SK-MEL-5 (cell line): ENCODE measurements at places on chromosomes 11 and 22. TPM values are rescaled to one million over a fixed set of nuclear protein-coding genes. Genes with fewer than 3 reads are reported as not detected.

Gene KMT5B
- total RNA-seq, result 14.7 and 16.5 TPM in 2 replicates

DNA sequence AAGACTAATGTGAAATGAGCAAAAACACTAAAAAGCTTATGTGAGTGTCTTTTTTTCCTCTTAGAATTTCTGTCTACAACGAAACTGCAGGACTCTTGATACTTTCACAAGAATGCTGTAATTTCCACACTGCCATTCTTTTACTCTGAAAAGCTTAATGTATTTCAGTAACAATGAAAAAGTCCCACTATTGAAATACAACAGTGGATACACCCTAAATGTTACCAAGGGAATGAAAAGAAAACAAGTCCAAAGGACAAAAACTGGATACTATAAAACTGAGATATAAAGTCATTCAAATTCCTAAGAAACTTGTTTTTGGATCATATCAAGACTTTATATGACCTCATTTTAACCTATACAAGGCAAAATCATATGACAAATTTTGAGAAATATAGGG lies 77.4 kb downstream of the SOX6 start:
- no peak for DNase-seq

GRCh38 chr11:63869683-63870082 lies 30.8 kb downstream of the MARK2 start:
- DNase-seq, result no peak

GRCh38 chr11:5910540-5910939 lies 17.5 kb downstream of the OR52E5 start:
- DNase-seq, result no peak

DNA sequence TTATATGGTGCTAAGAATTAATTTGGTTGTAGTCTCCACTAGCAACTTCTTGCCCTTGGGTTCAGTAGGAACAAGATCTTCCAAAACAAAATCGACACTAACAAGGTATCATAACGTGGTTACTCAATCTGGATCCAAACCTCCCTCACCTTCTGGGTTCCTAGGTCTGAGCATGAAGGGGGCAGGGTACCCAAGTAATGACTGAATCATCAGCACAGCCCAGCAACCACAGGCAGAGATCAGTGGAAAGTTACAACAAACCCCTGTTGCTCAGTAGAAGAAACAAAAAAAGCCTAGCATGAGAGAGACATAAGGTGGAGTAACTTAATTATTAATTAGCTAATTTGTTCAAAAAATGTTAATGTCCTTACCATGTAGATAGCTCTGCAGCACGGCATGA lies 221.4 kb downstream of the BLID start:
- DNase-seq, result no peak

Gene OSBPL5
- total RNA-seq, result 11.7 and 15.2 TPM in 2 replicates

Gene B3GAT1
- 3.7 and 4.8 TPM in 2 replicates for total RNA-seq

Gene MRGPRE
- not detected in 2 replicates for total RNA-seq

DNA sequence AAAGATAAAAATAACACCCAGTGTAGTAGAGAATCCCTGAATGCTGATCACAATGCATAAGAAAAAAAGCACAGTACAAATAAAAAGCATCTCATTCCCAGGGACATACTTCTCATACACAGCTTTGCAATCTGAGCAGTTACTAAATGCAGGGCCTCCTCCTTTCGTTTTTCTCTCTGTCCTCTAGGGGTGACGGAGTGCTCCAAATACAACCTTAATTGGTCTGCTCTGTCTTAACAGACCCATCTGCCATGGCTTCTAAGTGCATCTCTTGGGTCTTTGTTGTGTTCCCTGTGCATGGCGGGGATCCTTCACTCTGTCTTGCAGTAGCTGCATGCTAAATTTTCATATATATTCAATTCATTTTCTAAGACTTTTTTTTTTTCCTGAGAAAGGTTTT lies 1114.2 kb upstream of the RAG2 start:
- DNase-seq, result peak; percentile 37

Gene TTC28
- total RNA-seq, result 5.8 and 7.8 TPM in 2 replicates

- no peak for DNase-seq
Observed at GRCh38 chr11:128341280-128342248, 245.8 kb downstream of the ETS1 start.

DNA sequence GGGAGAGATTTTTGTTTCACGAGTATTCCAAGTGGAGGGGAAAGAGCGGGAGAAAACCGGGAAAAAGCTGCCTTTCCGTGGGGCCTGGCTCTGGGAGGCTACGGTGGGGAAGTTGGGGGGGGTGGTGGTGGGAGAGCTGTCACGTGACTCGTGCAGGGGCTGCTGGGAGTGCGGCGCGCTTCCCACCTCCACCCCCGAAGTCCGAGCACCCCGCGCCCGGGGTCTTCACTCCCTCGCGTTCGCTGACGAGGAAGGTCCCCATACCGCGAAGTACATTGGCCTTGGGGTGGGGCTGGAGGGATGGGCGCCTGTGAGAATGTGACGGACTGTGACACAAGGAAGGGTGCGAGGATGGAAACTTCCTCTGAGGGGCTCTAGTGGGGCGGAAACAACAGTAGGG lies at the start of gene TEX12:
Gene TEX12, plus strand, starts transcription at position 228 of the 400 bp plus-strand sequence. CDS start 1,897 bp downstream, outside the sequence.
- DNase-seq, result no peak

- DNase-seq, result no peak
Observed at GRCh38 chr11:113267493-113267892, 46.9 kb upstream of the TTC12 start.

Gene RASGRP2
- 0.19 TPM in 1 of 2 replicates, not detected in the other for total RNA-seq

Gene FLRT1
- not detected in 2 replicates for total RNA-seq

- DNase-seq, result peak; percentile 82
Observed at GRCh38 chr11:74453373-74453975, 13.9 kb downstream of the KCNE3 start.

- no peak for DNase-seq
Observed at GRCh38 chr11:92830377-92831155, 138.9 kb upstream of the MTNR1B start.

GRCh38 chr11:47946682-47947559 lies 33.4 kb upstream of the PTPRJ start:
- DNase-seq, result peak; percentile 41

Gene OR52A5
- not detected in 2 replicates for total RNA-seq

Gene TRIM49
- total RNA-seq, result not detected in 2 replicates

GRCh38 chr11:111589886-111590499 lies 12.3 kb upstream of the SIK2 start:
- no peak for DNase-seq

DNA sequence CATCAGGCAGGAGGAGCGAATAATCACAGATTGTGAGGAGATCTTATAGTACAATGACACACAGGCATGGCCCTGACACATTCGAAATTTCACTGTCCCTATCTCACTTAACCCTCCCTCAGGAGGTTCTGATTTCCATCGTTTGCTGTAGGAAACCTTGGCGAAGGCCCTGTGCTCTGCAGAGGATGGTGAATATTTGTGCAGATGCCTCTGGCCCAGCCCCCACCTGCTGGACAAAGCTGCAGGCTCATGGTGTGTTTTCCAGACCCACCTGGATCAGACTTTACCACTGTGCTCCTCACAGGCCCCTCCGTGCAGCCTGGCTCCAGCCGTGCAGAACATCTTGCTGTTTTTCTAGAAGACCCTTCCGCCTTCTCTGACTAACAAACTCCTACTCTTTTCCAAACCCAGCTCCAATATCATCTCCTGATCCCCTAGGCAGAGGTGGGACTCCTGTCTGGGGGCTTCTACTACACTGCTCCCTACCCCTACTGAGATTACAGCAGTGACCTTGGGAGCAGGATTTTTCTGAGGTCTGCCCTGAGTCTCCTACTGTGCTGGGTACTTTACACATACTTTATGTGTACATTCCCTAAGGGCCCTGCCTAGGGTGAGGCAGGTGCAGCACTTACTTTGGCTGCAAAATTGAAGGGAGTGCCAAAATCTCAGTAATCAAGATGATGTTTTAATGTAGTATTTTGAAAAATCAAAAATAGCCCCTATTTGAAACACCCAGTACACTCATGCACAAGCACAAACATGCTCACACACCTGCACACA lies 412.7 kb downstream of the SOX6 start:
- DNase-seq, result no peak

GRCh38 chr11:71182791-71183677 lies 69.3 kb downstream of the SHANK2 start:
- no peak for DNase-seq

GRCh38 chr11:121596195-121597155 lies 143.7 kb upstream of the SORL1-AS1 start:
- DNase-seq, result no peak

Gene BTG4
- not detected in 2 replicates for total RNA-seq

DNA sequence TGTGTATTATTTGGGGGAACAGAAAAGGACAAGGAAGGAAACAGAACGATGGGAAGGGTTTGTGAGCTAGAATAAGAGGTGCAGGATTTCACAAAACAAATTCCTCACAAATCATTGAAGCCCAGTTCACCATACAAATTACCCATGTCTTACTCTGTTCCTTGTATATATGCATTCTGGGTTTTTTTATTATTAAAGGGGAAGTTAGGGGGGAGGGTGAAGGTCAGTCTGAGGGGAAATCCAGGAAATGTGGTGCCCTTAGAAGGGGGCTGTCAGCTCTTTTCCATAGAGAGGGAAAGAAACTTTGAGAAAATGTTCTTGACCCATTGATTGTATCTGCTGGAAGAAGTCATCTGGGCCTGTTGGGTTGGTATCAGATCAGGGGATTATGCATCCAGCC lies 90.8 kb downstream of the RNF169 start:
- DNase-seq, result no peak

DNA sequence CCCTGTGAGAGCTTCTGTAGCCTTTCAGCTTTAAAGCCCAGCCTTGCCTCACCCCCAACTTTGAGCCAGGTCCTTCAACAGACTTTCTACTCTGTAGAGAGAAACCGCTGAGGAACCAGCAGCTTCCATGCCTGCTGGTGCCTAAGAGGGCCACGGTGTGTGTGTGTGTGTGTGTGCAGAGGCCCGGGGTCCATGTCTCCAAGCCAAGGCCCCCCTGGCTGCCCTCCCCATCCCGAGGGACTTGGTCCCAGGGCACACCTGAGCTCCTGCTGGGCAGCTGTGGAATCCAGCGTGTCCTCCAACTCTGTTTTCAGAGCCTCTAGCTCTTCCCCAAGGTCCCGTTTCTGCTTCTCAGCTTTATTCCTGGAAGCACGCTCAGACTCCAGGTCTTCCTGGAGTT lies 42.3 kb downstream of the APOL1 start:
- no peak for DNase-seq

DNA sequence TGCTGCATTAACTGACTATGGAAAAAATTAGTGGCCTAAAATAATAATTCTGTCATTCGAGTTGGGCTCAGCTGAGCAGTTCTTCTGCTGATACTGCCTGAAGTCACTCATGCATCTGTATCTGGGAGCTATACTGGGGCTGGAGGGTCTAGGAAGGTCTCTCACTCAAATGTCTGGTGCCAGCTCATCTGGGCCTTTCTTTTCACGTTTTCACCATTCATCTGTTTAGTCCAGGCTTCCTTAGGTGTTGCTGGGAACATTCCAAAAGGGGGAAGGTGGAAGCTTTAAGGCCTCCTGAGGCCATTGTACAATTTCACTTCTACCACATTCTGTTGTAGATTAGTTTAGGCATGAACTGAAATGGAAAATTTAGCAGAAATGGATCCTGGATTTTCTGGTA lies 28.0 kb downstream of the YAP1 start:
- no peak for DNase-seq

- no peak for DNase-seq
Observed at GRCh38 chr11:9121469-9121796, 30.0 kb upstream of the SCUBE2 start.

Gene MRE11
- 16.0 and 18.4 TPM in 2 replicates for total RNA-seq

Gene KMT2A
- total RNA-seq, result 10.6 and 11.0 TPM in 2 replicates

Gene BCR
- total RNA-seq, result 14.6 and 19.6 TPM in 2 replicates

Gene CDC42BPG
- 1.1 and 1.6 TPM in 2 replicates for total RNA-seq
